ENCODE measurements at places on chromosomes 2 and 18. TPM values are rescaled to one million over a fixed set of nuclear protein-coding genes. Genes with fewer than 3 reads are reported as not detected.

DNA sequence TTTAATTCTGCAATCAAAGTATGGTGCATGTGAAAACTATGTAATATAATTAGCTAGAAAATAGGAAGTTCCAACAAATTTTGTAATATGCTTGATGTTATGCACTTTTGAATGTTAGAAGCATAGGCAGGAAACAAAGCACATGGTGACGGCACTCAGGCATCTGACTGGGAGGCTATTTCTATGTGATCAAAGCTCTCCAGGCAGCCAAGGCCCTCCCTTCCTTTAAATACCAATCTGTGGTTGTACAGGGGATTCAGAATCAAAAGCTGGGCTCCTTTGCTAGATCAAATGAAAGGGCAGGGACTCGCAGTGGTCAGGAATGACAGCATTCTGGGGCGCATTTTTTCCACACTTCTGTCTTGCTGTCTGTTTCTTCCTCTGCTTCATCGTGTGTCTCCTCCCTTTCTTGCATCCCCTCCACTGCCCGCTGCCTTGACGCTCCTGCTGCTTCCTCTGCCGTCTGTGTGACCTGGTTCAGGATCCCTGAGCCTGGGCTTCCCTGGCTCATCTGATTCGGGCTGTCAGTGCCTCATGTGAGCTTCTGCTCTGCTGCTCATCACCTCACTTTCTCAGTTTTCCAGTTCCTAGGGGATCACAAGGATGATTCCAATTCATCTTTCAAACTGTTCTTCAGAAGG lies 30.9 kb downstream of the TMEM182 start:
- no peak overlapping the region for H3K27ac ChIP-seq
- no peaks in the 10 kb centered on the region for H3K4me1 ChIP-seq
- no peaks in the 10 kb centered on the region for H3K36me3 ChIP-seq
- no peak for DNase-seq
- no peak overlapping the region for H3K4me3 ChIP-seq

- no peaks in the 10 kb centered on the region for H3K36me3 ChIP-seq
- H3K4me3 ChIP-seq = no peak overlapping the region
- H3K4me1 ChIP-seq = no peaks in the 10 kb centered on the region
- no peaks in the 10 kb centered on the region for H3K27me3 ChIP-seq
- no peak overlapping the region for H3K27ac ChIP-seq
Observed at GRCh38 chr2:239612133-239612532, 211.3 kb upstream of the HDAC4 start.

DNA sequence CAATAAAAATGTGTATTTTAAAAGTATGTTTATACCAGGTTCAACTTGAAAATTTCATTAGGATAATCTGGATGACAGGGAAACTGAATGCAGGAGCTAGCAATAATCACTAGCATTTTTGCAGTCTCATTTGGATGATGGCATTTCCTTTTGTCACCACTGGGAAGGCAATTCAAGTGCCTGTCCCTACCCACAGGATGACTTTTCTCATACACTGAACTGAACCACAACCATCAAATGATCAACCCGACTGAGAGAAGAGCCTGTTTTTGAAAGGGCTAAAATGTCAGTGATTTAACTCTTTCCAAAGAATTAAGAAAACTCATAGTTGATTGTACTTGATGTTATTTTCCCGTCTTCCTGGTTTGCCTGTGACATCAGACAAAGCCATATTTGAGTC lies 115.0 kb downstream of the FAM124B start:
- H3K27ac ChIP-seq = no peak overlapping the region
- H3K27me3 ChIP-seq = no peaks in the 10 kb centered on the region
- H3K36me3 ChIP-seq = no peaks in the 10 kb centered on the region
- no peak for DNase-seq
- H3K4me1 ChIP-seq = no peaks in the 10 kb centered on the region
- H3K4me3 ChIP-seq = no peak overlapping the region

DNA sequence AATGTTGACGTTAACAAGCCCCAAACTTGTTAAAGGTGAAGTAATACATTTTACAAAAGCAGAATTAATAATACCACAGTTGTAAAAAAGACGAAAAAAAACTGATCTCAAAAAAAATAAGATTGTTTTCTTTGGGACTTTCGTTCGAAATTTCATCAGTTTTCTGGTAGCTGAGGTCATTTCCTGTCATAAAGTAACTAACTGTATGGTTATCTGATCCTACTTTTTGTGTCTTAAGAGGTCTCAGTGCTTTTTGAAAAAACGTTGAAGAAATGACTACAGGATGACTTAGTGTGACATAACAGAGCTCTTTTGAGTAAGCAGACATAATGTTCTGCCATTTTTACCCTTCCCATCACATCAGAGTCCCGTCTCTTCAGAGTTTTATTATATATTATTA lies 79.3 kb downstream of the BIRC6 start:
- DNase-seq = no peak
- H3K36me3 ChIP-seq = peaks cover 12% of the 10 kb centered on the region
- H3K4me3 ChIP-seq = no peak overlapping the region

GRCh38 chr2:141943918-141944317 lies 186.9 kb downstream of the LRP1B start:
- no peak for DNase-seq
- no peak overlapping the region for H3K27ac ChIP-seq
- no peaks in the 10 kb centered on the region for H3K36me3 ChIP-seq
- H3K4me3 ChIP-seq = no peak overlapping the region

DNA sequence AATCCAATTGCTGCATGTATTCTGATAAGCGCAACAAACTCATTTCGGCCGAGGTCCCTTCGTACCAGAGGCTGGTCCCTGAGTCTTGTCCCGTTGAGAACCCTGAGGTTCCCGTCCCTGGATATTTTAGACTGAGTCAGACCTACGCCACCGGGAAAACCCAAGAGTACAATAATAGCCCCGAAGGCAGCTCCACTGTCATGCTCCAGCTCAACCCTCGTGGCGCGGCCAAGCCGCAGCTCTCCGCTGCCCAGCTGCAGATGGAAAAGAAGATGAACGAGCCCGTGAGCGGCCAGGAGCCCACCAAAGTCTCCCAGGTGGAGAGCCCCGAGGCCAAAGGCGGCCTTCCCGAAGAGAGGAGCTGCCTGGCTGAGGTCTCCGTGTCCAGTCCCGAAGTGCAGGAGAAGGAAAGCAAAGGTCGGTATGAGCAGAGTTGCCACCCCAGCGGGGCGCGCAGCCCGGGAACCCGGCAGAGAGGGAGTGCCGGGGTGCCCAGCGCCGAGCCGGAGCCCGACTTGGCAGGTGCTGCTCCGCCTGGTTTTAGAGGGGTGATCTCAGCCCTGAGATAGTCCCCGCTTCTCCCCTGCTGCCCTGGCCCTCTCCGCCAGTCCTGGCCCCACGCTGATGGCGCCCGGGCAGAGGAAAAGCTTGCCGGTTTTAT lies 714 bp downstream of the HOXD10 start:
- no peaks in the 10 kb centered on the region for H3K36me3 ChIP-seq
- no peak overlapping the region for H3K4me3 ChIP-seq
- peaks cover 75% of the 10 kb centered on the region for H3K27me3 ChIP-seq
- H3K27ac ChIP-seq = no peak overlapping the region

GRCh38 chr2:150147889-150148683 lies 339.4 kb downstream of the RND3 start:
- H3K27ac ChIP-seq = no peak overlapping the region
- H3K4me3 ChIP-seq = no peak overlapping the region
- DNase-seq = no peak
- no peaks in the 10 kb centered on the region for H3K4me1 ChIP-seq
- H3K27me3 ChIP-seq = no peaks in the 10 kb centered on the region

- H3K27me3 ChIP-seq = no peaks in the 10 kb centered on the region
- H3K4me3 ChIP-seq = no peak overlapping the region
- H3K4me1 ChIP-seq = peaks cover 4% of the 10 kb centered on the region
- H3K36me3 ChIP-seq = no peaks in the 10 kb centered on the region
- DNase-seq = no peak
- H3K27ac ChIP-seq = no peak overlapping the region
Observed at GRCh38 chr2:147531269-147531668, 313.6 kb upstream of the ACVR2A start.

- H3K4me1 ChIP-seq = peaks cover 95% of the 10 kb centered on the region
- no peak overlapping the region for H3K4me3 ChIP-seq
- no peaks in the 10 kb centered on the region for H3K36me3 ChIP-seq
- H3K27me3 ChIP-seq = no peaks in the 10 kb centered on the region
- DNase-seq = no peak
Observed at GRCh38 chr2:143157418-143157817, 28.2 kb downstream of the ARHGAP15 start.

GRCh38 chr2:76312236-76312635 lies 601.5 kb upstream of the GCFC2 start:
- H3K4me3 ChIP-seq = no peak overlapping the region
- H3K27me3 ChIP-seq = no peaks in the 10 kb centered on the region
- H3K4me1 ChIP-seq = no peaks in the 10 kb centered on the region
- no peak for DNase-seq

- H3K4me3 ChIP-seq = no peak overlapping the region
- H3K4me1 ChIP-seq = no peaks in the 10 kb centered on the region
- no peaks in the 10 kb centered on the region for H3K27me3 ChIP-seq
- DNase-seq = no peak
- H3K27ac ChIP-seq = no peak overlapping the region
Observed at GRCh38 chr2:145752091-145752806, 1232.3 kb upstream of the ZEB2 start.

DNA sequence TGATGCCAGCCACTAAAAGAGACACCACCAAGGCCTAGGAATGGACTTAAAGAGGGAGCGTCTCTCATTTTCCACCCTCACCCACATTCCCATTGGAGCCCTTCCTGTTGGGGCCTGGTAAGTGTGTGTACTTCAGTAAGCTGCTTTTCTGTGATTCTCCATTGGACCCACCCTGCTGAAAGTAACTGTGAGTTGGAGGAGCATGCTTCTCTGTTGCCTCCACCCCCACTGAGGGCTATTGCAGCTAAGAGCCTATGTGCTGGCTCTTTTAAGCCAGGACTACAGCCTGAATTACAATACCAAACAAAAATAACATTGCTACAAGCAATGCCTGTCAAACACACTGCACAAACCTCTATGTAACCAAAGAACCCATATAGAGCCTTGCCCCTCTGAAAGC lies 81.1 kb downstream of the TRABD2A start:
- H3K27me3 ChIP-seq = no peaks in the 10 kb centered on the region
- no peak overlapping the region for H3K4me3 ChIP-seq

GRCh38 chr2:126831234-126832005 lies 67.3 kb upstream of the TEX51 start:
- H3K36me3 ChIP-seq = no peaks in the 10 kb centered on the region
- no peaks in the 10 kb centered on the region for H3K4me1 ChIP-seq
- H3K4me3 ChIP-seq = no peak overlapping the region
- no peak for DNase-seq
- H3K27ac ChIP-seq = no peak overlapping the region

- no peak overlapping the region for H3K27ac ChIP-seq
- no peaks in the 10 kb centered on the region for H3K36me3 ChIP-seq
- no peak overlapping the region for H3K4me3 ChIP-seq
- DNase-seq = no peak
- no peaks in the 10 kb centered on the region for H3K27me3 ChIP-seq
Observed at GRCh38 chr2:169979025-169979424, 151.8 kb downstream of the UBR3 start.

DNA sequence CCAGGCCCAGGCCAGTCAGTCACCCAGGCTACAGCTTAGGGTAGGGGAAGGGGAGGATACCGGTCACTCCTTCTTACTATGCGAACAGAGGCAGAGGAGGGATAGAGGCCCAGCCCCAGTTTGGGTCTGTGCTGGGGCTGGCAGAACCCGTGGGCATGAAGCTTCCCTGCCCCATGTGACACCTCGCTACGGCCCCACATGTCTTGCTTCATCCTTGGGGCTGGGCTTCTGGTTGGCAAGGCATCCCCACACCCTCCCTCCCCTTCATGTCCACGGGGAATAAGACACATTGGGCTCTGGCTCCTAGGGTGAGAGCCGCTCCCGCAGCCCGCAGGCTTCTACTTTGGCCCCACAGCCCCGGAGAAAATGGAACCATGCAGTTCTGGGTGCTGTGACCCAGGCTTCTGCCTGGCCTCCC lies 32.4 kb downstream of the HS1BP3 start:
- H3K4me1 ChIP-seq = no peaks in the 10 kb centered on the region
- no peak overlapping the region for H3K4me3 ChIP-seq
- DNase-seq = no peak
- peaks cover 24% of the 10 kb centered on the region for H3K36me3 ChIP-seq
- no peak overlapping the region for H3K27ac ChIP-seq
- H3K27me3 ChIP-seq = no peaks in the 10 kb centered on the region

DNA sequence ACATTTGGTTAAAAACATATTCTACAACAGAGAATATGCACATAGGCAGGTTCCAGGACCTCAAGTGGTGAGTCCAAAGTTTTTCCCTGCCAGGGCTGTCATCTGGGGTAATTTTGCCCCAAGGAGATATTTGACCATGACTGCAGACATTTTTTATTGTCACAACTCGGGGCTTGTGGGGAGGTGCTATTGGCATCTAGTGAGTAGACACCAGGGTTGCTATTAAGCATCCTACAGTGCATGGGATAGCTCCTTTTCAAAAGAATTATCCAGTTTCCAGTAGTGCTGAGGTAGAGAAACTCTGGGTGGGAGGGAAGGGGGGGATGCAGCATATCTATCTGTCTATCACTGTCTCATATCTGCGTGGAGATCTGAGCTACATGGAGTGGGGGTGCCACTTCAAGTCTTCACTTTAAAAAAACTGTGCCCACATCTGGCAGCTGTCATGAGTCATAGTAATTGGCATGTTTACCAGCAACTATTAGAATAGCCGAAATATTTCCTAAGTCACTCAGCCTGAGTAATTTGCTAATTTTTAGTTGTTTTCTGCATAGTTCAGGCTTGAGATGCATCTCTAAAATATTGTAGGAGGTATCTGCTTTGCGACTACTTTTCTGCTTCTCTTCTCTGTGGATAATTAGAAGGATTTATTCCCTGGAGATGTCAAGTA lies 254.0 kb upstream of the RBMS1 start:
- no peak for DNase-seq
- no peaks in the 10 kb centered on the region for H3K4me1 ChIP-seq
- H3K27ac ChIP-seq = no peak overlapping the region
- no peaks in the 10 kb centered on the region for H3K36me3 ChIP-seq
- H3K4me3 ChIP-seq = no peak overlapping the region
- H3K27me3 ChIP-seq = peaks cover 4% of the 10 kb centered on the region

GRCh38 chr2:121049950-121050585 lies 234.9 kb downstream of the TFCP2L1 start:
- no peaks in the 10 kb centered on the region for H3K4me1 ChIP-seq
- no peak overlapping the region for H3K27ac ChIP-seq
- no peaks in the 10 kb centered on the region for H3K36me3 ChIP-seq
- no peak overlapping the region for H3K4me3 ChIP-seq
- no peaks in the 10 kb centered on the region for H3K27me3 ChIP-seq
- no peak for DNase-seq

- no peaks in the 10 kb centered on the region for H3K27me3 ChIP-seq
- no peaks in the 10 kb centered on the region for H3K4me1 ChIP-seq
- peaks cover 5% of the 10 kb centered on the region for H3K36me3 ChIP-seq
- H3K4me3 ChIP-seq = no peak overlapping the region
- no peak for DNase-seq
Observed at GRCh38 chr2:148967056-148967455, 71.4 kb upstream of the LYPD6B start.

GRCh38 chr2:199946836-199947235 lies 8.5 kb downstream of the TYW5 start:
- H3K27me3 ChIP-seq = no peaks in the 10 kb centered on the region
- H3K4me3 ChIP-seq = no peak overlapping the region
- peaks cover 36% of the 10 kb centered on the region for H3K36me3 ChIP-seq
- no peak for DNase-seq
- H3K27ac ChIP-seq = no peak overlapping the region

UPP2 gene
- total RNA-seq = not detected

MYOM1 gene
- 3.5 TPM for total RNA-seq

KIF1A gene
- not detected for total RNA-seq

GPR75 gene
- 3.1 TPM for total RNA-seq

IL18RAP gene
- total RNA-seq = 4.2 TPM

NTSR2 gene
- total RNA-seq = not detected

UGT1A6 gene
- total RNA-seq = not detected

ITGA6 gene
- total RNA-seq = 69.1 TPM

Data from CD4-positive, alpha-beta memory T cell (primary cell).